ENCODE measurements at places on chromosomes 12 and 14. TPM values are rescaled to one million over a fixed set of nuclear protein-coding genes. Genes with fewer than 3 reads are reported as not detected.

The SYNE3 gene
- polyA plus RNA-seq, result 9.1 TPM

DNA sequence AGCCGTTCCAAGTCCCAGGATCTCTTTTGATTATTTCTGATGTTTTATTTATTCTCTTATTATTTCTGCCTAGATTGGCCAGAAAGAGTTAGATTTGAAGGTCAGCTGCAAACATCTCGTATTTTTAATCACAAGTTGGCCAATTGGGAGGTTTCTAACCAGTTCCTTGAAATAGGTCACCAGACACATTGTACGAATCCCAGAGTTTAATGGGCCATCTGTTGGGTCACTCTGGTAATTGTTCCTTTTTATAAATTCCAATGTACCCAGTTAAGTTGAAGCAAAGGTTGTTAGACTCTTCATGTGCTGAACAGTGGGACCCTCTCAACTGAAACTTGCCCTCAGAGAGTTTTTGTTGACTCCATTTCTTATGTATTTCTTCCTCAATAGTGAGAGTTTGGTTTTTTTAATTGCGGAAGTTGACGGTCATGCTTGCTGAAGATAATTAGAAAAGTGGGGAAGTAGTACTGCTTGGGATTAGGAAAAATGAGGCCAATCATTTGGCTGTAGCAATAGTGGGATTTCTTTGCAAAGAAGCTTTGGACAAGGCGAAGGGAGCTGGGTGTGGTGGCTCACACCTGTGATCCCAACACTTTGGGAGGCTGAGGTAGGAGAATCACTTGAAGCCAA is 382.7 kb upstream of the RGS6 start:
- no peak for DNase-seq

The SOAT2 gene
- 0.12 TPM for polyA plus RNA-seq

The SLC25A21 gene
- polyA plus RNA-seq, result 3.3 TPM

- no peak for DNase-seq
Measured at GRCh38 chr14:76112889-76113624, 38.7 kb upstream of the GPATCH2L start.

GRCh38 chr12:47361389-47362021 is 281.7 kb upstream of the AMIGO2 start:
- DNase-seq, result peak; percentile 16

GRCh38 chr14:68278576-68279436 is 459.2 kb downstream of the RAD51B start:
- no peak for DNase-seq

The KCNC2 gene
- polyA plus RNA-seq, result 0.21 TPM

- no peak for DNase-seq
Measured at GRCh38 chr14:104362761-104363605, 216.6 kb upstream of the C14orf180 start.

- no peak for DNase-seq
Measured at GRCh38 chr14:64232095-64232838, 61.9 kb downstream of the ESR2 start.

DNA sequence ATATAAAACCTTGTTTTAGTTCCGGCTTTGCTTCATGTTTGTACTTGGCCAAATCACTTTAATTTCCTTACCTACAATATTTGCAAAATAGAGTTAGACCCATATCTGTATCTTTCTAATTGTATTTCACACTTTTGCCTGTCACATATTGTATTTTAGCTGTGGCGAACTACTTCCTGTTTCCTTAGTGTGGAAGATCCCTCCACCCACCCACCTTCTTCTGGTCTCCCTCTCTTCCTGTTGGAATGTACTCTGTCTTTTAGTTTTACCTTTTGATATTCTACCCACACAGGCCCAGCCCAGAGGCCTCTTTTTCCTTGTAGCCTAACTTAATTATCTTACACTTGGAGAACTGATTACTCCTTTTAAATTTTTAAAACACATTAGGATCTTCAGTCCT is 78.2 kb downstream of the SCN8A start:
- DNase-seq, result no peak

GRCh38 chr12:33187409-33187808 is 252.2 kb downstream of the SYT10 start:
- no peak for DNase-seq

DNA sequence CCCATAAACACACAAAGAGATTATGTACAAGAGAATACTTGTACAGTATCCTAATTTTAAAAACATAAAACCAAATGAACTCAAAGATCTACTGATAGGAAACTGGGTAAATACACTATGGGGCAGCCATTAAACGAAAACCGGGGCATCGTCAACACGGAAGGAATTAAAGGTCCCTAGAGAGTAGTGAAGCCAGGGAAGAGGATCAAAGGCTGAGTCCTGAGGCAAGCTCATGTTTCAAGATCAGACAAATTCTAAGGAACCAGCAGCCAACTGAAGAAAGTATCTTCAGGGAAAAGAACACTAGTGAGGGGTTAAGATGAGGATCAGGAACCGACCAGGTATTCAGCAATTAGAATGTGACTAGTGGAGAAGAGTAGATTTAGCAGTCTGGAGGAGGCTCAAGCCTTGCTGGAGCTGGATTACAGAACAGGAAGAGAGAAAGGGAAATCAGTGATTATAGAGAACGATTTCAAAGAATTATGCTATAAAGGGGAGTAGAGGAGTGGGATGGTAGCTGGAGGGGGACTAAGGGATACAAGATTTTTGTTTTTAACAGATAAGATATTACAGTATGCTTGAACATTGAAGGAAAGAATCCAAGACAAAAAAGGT is 23.7 kb downstream of the SEL1L start:
- no peak for DNase-seq

The VRTN gene
- polyA plus RNA-seq, result not detected

- DNase-seq, result peak; percentile 94
Measured at GRCh38 chr12:110023059-110023980, 24.1 kb downstream of the ANKRD13A start.

- no peak for DNase-seq
Measured at GRCh38 chr12:118959985-118960560, 21.3 kb upstream of the SRRM4 start.

DNA sequence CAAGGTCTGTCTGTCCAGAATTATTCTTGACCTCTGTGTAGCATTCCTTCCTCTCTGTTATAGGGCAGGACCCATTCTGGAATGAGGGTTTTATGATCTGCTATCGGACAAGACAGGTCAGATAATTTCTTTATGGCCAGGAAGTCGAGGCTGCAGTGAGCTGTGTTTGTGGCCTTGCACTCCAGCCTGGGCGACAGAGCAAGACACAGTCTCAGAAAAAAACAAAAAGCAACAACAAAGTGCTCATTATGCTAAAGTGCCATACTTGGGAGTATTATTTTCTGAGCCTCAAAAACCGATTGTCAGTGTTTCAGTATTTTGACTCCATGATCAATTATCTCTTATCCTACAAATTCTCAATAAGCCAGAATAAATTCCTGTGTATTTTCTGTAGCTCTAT is 4.1 kb downstream of the CIPC start:
- no peak for DNase-seq

DNA sequence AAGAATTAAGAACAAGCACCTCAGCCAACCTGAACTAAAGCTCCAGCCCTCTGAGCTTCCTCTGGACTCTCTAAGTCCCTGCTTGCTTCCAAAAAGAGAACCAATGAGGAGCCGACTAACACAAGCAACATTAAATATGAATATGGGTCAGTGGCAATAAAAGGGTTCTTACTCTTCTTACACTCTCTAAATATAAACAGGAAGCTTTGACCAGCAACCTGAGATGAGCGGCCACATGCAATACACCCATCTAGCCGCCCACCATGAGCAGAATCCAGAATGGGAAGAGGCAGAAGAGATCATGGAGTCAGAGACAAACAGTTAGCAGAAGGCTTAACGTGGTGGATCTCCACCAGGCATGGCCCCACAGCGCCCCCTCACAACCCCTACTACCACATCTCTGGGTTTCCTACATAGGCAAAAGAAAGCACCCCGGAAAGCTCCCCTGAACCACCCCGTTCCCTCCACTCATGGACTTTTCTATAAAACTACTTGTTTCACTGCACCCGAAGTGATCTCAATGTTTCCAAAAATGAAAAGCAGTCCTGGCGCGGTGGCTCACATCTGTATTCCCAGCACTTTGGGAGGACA is 59.4 kb downstream of the TTC7B start:
- DNase-seq, result no peak

The IFT81 gene
- 19.9 TPM for polyA plus RNA-seq

DNA sequence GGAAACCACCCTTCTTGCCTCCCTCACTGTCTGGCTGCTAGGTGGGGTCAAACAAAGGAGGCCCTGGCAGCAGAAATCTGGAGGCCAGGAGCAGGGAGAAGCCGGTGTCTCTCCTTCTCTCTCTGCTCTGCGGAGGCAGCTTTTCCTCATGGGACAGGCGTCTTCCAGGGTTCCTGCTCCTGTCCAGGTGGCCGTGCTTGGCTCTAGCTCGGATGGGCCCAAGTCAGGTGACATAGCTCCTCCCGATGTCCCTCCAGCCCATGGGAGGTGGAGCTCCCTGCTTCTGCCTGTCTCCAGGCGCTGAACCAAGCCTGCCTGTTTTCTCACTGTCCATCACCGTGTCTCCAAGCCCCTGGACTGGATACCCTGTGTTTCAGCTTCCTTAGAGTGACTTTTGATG is 30.5 kb upstream of the FZD10 start:
- DNase-seq, result no peak

DNA sequence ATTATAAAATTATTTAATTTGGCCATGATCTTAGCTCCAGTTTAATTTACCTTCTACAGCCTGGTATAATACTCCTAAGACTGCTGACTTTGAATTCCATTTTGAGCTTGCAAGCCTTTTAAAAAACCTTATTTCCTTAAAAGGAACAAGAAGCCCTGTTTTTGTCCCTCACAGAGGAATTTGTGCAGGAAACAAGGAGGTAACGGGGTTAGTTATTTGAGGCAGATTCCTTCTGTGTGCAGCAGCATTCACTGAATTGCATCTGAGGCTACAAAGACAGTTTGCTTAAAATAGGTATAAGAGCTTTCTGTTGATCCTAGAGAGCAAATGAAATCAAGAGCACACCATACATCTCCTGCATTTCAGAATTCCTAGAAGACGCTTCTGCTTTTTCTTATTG is 403.3 kb upstream of the PRICKLE1 start:
- DNase-seq, result no peak

DNA sequence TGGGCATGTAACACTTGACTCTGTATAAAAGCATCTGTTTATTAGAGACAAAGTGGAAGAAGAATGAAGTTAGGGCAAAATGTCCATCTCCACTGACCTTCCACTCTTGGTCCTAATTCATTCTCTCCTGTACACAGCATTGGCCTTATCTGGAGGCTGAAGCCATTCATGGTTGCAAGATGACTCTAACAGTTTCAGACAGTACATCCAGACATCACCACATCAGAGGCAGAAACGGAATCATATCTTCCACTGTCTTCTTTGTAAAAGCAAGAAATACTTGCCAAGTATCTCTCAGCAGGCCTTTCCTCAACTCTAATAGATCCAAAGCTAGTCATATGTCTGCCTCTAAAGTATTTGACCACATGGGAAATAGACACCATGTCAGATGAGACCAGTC is 41.1 kb downstream of the PTHLH start:
- no peak for DNase-seq

GRCh38 chr12:52774629-52775250 is 2.4 kb downstream of the KRT76 start:
- no peak for DNase-seq

The MIP gene
- polyA plus RNA-seq, result 0.17 TPM

The ALX1 gene
- 0.24 TPM for polyA plus RNA-seq

GRCh38 chr14:31291210-31291609 is 83.6 kb upstream of the HECTD1 start:
- DNase-seq, result no peak

- peak; percentile 43 for DNase-seq
Measured at GRCh38 chr12:88895634-88896033, 315.4 kb upstream of the KITLG start.

DNA sequence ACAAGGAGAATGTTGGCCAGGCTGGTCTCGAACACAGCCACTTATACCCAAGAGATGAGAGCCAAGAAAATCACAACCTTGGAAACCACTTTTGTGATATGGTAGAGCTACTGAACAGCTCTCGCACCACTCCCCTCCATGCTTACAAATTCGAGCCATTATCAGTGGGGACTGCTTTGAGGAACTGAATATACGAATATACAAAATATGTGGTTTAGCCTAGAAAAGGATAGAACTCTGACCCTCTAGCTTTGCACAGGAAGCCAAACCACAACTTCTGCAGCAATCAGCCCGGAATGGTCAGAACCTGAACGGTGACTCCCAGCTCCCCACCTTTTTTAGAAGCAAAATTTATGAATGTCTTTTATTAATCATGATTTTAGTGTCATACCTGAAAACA is 129.8 kb upstream of the TMEM132C start:
- no peak for DNase-seq

DNA sequence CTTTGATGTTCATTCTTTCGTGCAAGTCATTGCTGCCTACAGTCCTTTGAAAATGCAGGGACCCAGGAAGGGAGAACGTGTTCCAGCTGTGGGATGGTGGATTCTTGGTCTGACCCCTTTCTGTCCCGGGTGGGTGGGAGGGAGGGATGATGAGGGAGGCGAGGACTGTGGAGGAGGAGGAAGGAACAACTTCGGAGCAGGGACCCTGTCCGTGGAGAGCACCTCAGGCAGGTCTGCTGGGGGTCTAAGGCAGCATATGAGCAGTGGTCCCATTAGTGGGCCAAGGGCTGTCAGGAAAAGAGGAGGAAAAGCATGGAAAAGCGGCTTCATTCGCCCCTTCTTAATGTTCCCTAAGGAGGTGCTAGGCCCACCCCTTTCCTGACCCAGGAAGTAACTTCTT is 36.0 kb downstream of the CACNA2D4 start:
- DNase-seq, result no peak

- DNase-seq, result no peak
Measured at GRCh38 chr12:84016956-84017355, 895.6 kb downstream of the SLC6A15 start.

The SLCO1B1 gene
- polyA plus RNA-seq, result not detected

- no peak for DNase-seq
Measured at GRCh38 chr12:100266585-100266834, 369 bp downstream of the DEPDC4 start.

- no peak for DNase-seq
Measured at GRCh38 chr14:58848365-58848764, 210.6 kb downstream of the DACT1 start.

GRCh38 chr14:50530794-50531365 is 1.5 kb downstream of the MAP4K5 start:
- DNase-seq, result peak; percentile 13

GRCh38 chr14:75331471-75331870 is 52.8 kb downstream of the FOS start:
- DNase-seq, result no peak

DNA sequence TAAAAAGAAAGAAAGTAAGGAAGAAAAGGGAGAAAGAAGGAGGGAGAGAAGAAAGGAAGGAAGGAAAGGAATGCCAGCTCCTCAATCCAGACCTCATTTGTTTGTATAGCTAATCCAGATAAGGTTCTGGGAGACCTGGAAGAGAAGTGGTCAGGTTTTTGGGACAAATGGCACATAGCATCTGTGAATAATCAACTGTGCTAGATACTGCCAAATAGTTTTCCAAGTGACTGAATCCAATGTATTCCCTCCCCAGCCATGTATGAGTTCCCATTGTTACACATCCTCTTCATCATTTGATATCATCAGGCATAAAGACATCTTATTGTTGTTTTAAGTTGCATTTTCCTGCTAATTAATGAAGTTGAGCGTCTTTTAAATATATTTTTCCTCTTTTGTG is 18.6 kb upstream of the PTGR2 start:
- peak; percentile 89 for DNase-seq

Measured in muscle of leg (tissue), 16 donors.